ENCODE measurements at places on chromosomes 16 and 17.

GRCh38 chr17:58403311-58403710 is 14.0 kb downstream of the RNF43 start:
- DNase-seq = no peak

- DNase-seq = no peak
These were observed 193.6 kb downstream of the RPTOR start for GRCh38 chr17:80738020-80738808.

GRCh38 chr16:87374313-87374712 is 9.3 kb downstream of the FBXO31 start:
- no peak for DNase-seq

- DNase-seq = no peak
These were observed 7.8 kb upstream of the TMEM132E start for GRCh38 chr17:34571428-34572130.

DNA sequence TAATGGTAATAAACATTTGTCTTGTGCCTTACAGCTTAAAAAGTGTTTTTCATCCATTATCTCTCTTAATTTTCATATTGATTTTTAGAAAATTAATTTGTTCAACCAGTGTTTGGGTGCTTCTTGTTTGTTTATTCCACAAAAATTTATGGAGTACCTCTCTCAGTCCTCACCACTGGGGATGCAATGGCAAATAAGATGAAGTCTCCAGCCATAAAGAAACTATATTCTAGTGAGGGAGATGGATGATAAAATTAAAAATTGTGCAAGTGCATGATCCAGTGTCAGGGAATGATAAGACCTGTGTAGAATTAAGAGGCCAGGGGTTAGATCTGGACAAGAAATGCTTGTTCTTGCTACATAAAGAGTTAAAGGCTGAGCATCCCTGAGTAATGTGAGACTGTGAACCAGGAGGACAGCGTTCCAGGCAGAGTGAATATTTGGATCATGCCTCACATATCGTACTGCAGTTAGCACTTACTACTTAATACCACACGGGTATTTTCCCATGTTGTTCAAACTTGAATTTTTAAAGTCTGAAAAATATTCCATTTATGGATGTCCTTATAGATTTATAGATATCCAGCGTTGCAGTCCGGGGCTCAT is 535.7 kb upstream of the HSBP1 start:
- DNase-seq = no peak

DNA sequence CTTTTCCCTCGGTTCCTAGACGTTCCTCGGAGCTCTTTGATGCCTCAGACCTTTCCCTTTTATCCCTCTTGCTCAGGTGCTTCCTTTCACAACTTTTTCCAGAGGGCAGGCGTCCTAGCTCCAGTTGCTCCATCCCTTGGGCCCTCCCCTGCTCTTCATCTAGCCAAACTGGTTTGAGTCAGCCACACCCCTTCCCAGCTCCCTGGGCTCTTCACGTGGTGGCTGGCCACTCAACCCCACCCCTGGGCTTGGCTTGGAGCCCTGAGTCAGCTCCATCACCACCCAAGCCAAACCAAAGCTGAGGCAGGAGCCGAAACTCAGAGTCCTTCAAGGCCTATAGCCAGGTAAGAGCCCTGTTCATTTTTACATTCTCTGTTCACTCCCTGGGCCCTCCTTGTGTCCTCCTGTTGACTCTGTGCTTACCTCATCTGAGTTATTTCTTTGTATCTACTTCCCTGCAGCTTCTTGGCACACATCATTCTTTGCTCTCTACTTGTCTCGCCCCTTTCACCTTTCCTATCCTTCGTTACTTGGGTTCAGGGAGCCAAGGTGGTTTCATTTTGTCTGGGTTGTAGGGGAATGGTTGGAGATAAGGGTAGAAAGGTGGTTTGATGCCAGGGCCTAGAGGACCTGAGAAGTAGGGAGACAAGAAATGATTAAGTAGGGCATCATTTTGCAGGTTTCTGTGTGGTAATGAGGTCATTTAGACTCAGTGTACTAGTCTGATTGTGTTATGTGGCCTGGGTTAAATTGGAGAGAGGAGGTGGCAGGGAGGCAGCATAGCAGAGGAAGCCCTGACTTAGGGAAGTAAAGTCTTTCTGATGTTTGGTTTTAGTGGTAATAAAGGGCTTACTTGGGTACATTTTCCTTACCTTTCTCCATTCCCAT is 7.6 kb upstream of the PHKG2 start:
- DNase-seq = no peak

- DNase-seq = no peak
These were observed 32.9 kb downstream of the KSR1 start for GRCh38 chr17:27489045-27489715.

DNA sequence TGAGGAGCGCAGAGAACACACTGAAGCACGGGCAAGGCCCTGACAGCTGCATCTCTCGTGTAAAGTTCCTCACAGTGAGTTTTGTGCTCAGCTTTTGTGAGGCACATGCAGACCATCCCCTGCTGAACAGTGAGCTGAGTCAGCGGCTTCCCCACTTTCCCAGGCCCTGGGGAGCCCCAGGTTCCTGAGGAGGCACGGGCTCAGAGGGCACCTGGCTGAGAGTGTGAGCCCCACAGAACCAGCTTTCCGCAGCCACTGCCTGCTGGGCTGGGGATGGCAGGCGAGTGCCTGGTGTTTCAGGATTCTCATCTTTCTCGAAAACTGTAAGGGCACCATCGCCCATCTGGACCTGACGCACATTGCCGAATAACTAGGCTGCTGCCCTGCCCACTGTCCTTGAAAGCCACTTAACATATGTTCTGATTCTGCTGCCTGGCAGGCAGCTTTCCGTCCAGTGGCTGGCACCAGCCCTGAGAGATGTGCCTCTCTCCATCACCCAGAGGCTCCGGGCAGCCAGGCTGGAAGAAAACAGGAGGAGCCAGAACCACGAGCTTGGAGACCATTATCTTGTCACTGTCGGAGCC is 266.7 kb upstream of the FOXF1 start:
- DNase-seq = no peak

- no peak for DNase-seq
These were observed 320.1 kb downstream of the C16orf95 start for GRCh38 chr16:86997058-86997457.

DNA sequence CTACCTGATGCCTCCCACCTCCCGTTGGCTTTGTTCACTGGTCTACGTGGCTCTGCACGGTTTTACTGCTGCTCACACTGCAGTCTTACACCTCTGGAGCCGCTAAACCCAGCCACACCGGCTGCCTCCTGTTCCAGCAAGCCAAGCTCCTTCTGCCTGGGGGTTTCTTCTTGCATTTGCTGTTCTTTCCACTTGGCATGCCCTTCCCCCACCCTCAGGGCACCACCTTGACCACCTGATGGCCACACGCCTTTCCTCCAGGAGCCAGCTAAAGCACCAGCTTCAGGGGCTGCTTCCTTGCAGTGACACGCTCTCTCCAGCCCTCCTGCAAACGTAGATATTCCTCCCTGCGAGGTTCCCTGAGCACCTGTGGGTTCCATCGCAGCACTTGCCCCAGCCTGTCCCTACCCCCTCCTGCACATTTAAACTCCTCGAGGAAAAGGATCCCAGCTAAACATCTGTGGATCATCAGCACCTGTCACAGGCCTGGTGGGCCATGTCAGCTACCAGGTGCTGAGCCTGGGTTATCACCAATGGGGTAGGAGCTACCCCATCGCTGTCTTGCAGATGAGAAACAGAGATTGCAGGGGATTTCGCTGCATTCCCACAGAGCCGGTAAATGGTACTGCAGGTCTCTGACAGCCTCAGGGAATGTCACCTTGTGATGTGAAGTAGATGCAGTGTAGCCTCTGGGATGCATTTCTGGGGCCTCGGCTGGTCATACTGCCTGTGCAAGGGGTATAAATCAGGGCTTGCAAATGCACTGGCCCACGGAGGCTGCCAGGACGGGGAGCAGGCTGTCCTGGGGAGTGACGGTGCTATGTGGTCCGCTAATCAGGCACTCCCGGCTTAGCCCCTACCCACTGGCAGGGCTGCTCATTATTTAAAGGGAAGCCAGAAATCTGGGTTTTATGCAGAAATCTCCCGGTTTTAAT is 285.2 kb downstream of the CPPED1 start:
- DNase-seq = no peak

DNA sequence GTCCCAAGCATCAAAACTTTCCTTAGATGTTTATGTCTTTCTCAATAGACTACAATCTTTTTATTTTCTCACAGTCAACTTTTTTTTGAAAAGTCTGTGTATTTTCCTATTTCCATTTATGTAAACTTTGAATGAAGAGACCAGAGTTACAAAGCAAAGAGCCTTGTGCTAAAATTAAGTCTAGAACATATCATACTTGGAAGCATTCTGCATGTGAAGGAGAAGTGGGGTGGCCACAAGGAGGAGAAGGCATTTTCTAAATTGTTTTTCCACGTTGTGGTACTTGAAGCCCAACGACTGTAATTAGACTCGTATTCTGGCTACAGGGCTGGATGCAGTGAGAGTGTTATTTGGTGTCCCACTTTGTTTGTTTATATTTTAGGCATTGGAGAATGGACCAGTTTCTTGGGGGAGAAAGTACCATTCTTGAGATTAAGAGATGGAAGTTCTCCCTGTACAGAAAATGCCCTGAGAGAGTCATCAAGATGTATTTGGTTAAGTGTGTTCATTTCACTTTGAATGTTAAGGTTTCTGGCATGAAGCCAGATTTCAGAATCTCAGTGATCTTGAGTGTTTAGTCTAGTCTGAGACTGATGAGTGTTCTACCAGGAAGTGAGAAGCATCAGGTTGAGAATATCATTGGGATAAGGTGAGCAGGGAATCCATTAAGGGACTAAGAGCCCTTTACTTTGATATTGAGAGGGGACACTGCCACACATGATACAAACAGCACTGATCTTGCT is 71.6 kb downstream of the MAP2K6 start:
- no peak for DNase-seq

- DNase-seq = no peak
These were observed 28.2 kb upstream of the RBBP6 start for GRCh38 chr16:24511174-24511573.
